ENCODE measurements at places on chromosomes 7 and 10.

- DNase-seq = no peak
Observed at GRCh38 chr10:117950408-117950807, 96.3 kb downstream of the RAB11FIP2 start.

DNA sequence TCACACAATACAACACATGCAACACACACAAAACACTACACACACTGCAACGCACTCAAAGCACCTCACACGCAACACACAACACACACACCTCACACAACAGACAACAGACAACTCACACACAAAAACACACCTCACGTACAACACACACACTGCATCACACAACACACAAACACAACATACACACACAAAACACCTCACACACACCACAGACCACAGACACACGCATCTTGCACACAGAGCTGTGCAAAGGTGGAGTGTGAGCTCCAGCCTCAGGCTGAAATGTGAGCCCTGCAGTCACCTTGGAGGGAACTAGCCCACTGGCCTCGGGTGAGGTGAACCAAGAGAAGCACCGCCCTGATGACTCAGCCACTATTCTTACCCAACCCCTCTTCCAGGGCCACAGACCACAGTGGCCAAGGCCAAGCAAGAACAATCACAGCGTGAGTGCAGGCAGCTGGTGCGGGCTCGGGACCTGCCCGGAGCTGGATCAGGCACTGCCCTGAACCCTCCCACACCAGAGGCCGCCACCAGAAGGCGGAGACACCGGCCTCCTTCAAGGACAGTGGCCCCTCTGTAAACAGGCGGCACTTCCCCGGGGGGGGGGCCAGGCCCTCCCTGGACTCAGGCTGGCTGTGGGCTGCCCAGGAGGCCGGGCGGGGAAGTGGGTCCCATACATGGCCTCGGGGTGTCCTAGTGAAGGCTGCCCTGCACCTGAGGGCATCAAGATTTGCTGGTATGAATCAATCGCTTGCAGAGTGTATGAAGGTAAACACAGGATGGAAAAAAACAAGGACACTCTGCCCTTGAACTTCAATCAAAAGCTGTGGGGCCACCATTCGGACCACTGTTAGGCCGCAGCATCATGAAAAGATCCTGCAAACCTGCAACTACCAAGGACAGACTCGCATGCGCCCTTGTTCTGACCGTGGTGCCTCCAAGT is 106.7 kb downstream of the TNS3 start:
- DNase-seq = no peak

DNA sequence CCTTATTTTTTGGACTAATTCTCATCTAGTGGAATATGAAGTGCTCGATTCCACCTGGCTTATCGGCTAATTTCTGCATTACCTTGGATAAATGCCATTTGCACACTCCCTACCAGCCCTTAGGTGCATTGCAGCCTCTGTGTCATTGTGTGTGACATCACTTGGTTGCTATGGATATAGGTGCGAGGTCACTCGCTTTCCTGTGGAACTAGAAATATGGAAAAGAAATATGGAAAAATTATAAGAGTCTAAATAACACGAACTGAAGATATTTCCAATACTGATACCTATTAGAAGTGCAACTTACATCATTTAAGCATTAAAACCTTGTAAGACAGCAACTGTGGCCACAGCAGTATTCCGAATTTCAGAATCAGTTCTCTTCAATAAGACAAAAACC is 2.0 kb downstream of the YWHAG start:
- DNase-seq = no peak

DNA sequence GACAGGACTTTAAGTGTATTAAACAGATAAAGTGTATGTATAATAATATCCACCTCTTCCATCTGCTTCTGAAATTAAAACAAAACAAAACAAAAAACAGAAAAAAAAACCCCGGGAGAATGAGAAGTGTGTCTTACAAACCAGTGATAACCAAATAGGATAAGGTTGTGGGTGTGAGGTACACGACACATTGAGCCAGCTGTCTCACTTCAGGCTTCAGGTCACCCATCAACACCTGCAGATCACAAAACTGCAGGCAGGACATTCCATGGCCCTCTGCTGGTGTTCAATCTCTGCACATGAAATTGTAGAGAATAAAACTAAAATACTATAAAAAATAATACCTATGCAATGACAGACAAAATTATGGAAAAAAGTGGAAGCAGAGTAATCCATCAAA is 339.9 kb downstream of the SFMBT2 start:
- DNase-seq = no peak

DNA sequence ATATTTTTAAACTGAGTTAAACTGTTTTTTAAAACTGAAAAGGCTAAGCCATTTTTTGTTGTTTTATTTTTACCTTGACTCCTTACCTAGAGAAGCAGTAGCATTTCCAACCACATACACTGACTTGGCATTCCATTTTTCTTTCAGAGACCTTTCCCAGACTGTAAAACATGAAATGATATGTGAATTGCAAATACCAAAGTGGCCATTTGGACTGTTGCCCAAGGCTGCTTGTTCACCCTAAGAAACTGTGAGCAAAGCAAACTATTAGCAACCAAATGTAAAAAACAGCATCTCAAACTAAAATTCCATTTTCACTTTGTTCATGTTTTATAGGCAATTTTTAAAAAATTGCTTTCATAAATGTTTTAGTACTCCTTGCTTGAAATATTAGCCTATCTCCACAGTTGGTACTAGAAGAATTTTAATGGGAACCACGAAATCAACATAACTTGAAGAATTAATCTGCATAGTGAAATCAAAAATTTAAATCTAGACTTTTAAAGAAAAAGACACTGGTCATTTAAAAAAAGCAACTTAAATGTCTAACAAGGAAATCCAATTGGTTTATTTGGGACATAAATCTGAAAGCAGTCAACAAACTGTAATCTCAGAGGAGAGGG is 10.8 kb downstream of the UROS start:
- DNase-seq = no peak

- DNase-seq = no peak
Observed at GRCh38 chr7:17618652-17618974, 320.2 kb downstream of the AHR start.

- DNase-seq = no peak
Observed at GRCh38 chr7:43701500-43701854, 27.8 kb downstream of the COA1 start.

GRCh38 chr7:158766570-158767281 is 62.1 kb upstream of the NCAPG2 start:
- DNase-seq = no peak

GRCh38 chr10:103467406-103467805 is 8.7 kb upstream of the CALHM1 start:
- DNase-seq = no peak

GRCh38 chr10:104037261-104037951 is 48.3 kb downstream of the COL17A1 start:
- no peak for DNase-seq

GRCh38 chr10:43844221-43844620 is 195.5 kb upstream of the ZNF32 start:
- DNase-seq = no peak

DNA sequence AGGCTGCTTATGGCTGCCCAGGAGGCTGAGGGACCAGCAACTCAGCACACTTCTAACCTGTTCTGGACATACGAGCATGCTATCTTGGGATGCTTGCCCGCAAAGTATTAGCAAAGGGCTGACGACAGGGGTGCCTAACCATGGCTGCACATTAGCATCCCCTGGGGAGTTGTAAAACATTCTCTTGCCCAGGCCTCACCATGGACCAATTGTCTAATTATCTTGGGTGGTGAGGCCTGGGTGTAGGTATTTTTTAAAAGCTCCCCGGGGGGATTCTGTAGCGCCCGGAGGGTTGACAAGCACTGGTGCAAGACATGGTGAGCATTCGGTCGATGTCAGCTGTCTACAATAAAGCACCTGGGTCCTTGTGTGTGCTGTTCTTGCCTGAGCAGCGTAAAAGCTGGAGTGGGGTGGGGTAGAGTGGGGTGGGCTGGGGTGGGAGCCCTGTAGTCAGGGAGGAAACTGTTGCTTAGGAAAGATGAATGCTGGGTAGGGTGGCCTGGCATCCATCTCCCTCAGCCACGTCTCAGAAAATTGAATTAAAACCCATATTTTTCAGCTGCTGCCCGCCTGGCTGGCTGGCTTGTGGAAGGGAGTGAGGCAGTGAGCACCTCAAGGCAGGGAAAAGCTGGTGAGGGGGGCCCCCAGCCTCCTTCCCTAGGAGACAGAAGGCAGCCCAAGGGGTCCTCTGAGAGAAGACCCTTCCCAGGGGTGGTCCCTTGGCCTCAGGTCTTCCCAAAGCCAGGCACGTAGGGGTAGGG is 2.9 kb upstream of the ADCYAP1R1 start:
- DNase-seq = no peak

DNA sequence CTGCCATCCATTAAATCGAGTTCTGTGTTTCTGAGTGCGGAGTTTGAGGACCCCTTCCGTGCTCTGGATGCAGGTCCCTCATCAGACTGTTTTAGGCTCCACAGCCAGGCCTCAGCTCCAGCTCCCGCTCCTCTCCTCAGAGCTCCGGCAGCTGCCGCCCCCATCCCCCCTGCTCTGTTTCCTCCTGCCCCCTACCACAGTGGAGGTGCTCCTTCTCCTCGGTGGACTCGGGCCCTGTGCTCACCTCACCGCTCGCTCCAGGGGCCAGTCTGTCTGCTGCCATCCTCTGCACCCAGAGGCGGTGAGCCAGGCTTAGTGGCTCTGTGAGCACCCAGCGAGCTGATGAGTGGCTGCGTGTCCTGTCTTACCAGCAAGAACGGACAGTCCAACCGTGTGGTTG is 21.4 kb upstream of the PRKAR1B start:
- no peak for DNase-seq

- DNase-seq = no peak
Observed at GRCh38 chr7:2527505-2528467, 8.2 kb downstream of the LFNG start.

DNA sequence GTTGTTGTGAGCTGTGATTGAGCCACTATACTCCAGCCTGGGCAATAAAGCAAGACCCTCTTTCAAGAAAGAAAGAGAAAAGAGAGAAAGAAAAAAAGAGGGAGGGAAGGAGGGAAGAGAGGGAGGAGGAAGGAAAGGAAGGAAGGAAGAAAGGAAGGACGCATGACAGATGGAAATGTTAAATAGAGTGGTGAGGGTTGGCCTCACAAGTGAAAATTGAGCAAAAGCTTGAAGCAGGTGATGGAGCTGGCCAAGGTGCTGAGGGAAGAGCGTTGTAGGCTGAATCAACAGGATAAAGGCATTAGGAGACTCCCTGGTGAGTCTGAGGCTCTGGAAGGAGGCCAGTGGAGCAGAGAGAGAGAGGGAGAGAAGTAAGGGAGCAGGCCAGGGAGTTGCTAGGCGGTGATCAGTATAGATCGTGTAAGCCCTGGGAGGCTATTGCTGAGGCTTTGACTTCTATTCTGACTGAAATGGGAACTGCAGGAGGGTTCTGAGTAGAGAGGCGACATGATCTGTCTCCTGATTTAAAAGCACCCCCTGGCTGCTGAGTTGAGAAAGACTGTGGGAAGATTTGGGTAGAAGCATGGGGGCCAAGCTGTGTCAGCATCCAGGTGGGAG is 26.5 kb upstream of the TMEM248 start:
- DNase-seq = no peak

DNA sequence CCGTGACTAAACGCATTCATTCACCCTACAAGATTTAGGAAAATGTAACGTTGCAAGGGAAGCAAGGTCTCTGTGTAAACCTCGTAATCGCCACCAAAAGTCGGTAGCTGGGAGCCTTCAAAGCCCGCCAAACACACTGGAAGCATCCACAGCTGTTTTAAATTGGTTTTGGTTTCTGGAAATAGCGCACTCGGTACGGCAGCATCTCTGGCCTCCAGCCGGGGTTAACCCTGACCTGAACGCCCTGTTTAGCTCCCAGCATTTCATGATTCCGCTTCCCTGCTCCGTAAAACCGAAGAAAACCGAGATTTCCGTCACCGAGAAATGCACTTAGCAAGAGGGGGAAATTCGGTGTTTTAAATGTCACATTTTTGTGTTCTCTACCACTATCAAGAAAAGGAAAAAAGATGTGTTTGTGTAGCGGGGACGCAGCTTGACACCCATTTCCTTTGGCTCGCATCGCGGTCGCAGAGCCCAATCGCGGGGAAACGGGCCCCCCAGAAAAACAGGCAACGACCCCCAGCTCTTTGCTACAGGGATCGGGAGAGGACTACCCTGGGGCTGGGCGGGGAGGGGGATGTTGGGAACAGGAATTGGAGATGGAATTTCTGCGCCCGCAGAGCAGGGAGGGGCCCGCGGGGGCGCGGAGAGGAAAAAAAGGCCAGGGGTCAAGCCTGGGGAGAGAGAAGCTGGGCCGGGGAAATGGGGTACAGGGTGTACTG is 646 bp downstream of the SGCE start:
- no peak for DNase-seq

DNA sequence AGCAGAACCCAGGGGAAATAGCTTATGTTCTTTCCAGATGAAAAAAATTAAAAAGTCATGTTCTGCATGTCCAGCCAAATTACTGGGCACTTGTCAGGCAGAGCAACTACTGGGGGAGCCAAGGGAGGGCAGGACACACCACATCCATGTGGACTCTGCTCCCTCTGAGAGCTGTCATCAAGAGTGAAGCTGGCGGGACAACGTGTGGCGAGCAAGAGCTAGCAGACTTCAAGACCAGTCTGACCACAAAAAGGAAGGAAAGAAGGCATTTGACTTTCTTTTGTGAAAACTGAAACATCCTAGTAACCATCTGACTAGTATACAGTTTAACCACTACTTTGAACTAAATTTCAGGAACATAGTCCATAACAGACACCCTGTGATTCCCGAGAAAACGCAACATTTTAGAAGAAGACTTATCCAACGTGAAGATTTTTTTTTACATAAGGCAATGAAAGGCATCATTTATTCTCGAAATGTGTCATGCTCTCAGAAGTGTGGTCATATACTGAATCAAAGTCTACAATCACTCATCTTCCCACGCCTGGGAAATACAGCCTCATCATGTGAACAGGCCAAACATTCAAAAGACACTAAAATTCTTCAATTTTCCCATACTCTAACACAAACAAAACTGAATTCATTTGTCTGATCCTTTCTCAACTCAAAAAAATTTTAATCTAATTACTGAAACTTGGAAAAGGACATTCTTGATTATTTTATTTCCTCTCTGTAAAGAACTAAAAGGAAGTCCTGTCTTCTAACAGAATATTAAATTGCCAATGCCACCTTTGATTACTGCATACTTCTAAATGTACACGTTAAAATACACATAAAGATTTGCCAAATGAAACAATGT is 15.5 kb downstream of the CYTH3 start:
- DNase-seq = no peak

- DNase-seq = no peak
Observed at GRCh38 chr10:61890430-61890829, 11.1 kb upstream of the ARID5B start.

DNA sequence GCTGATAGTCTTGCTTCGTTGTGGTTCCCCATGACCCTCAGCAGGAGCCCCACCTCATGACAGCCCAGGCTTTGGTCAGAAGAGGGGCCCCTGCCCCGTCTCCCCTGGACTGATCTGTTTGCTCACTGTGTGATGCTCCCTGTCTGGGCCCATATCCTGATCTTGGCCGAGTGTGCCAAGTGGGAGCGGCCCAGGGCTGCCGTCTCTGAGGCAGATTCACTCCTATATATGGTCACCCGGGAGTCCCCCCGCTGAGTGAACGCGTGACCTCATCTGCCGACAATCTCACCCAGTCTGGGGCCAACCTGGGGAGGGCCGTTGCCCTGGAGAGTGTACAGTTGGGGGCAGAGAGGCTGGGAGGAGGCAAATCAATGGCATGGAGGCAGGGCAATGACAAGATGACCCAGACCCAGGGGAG is 34.5 kb downstream of the PPIF start:
- DNase-seq = no peak

GRCh38 chr7:112573302-112574039 is 92.7 kb downstream of the LSMEM1 start:
- no peak for DNase-seq

- no peak for DNase-seq
Observed at GRCh38 chr10:13003004-13003403, 1.5 kb upstream of the CCDC3 start.

Data from stimulated activated CD4-positive, alpha-beta T cell treated with anti-CD3 and anti-CD28 coated beads, TNF-alpha, amount 100 ng/mL, for 1 hour (primary cell).